ENCODE measurements at places on chromosomes 13 and 19.

GRCh38 chr19:36207605-36208252 lies 6.7 kb downstream of the ZNF565 start:
- DNase-seq = no peak

DNA sequence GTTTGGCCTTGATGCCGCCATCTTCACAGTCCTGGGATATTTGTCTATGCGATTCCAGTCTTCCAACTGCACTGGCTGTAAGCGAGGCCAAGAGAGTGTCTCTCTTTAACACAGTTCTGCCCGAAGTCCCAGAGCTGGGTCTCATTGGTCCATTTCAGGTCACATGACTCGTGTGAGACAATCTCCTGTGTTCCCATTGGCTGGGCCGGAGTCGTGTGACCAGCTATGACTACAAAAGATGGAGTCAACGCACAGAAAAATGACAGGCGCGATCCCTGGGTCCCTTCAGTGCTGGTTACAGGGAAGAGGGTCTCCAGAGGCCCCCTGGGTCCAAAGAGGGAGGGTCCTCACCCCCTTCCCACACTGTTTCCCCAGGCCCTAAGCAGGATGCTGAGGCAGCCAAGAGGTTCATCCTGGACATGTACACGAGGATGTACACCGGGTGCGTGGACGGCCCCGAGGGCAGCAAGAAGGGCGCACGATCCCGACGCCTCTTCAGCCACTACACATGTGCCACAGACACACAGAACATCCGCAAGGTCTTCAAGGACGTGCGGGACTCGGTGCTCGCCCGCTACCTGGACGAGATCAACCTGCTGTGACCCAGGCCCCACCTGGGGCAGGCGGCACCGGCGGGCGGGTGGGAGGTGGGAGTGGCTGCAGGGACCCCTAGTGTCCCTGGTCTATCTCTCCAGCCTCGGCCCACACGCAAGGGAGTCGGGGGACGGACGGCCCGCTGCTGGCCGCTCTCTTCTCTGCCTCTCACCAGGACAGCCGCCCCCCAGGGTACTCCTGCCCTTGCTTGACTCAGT lies 15.9 kb upstream of the S1PR4 start:
- no peak for DNase-seq

DNA sequence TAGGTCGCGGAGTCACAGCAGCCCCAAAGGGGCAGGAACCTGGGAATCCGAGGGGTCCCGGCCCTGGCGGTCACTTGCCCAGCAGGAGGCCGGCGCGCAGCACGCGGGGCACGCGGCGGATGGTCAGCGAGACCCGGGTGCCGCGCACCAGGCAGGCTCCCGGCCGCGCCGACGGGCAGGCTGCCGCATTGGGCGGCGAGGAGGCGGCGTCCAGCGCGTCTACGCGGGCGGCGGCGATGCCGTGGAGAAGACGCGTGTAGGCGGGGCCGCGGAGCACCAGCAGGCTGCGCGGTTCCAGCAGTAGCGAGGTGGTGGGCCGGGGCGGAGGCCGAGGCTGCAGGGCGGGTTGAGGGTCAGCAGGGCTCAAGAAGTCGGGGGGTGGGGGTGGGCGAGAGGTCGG lies 607 bp upstream of the SYNE4 start:
- DNase-seq = peak; percentile 48

DNA sequence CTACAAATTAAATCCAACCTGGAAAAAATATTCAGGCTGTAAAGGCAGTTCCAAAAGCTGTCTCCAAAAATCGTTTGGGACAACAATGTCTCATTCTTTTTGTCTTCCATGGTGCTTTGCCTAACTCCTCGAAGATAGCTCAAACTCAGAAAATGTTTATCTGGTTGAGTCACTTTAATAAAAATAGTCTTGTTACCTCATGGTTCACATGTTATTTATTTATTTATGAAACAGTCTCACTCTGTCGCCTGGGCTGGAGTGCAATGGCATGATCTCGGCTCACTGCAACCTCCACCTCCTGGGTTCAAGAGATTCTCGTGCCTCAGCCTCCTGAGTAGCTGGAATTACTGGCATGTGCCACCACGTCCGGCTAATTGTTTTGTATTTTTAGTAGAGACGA lies 4.9 kb upstream of the BRD4 start:
- peak; percentile 80 for DNase-seq

DNA sequence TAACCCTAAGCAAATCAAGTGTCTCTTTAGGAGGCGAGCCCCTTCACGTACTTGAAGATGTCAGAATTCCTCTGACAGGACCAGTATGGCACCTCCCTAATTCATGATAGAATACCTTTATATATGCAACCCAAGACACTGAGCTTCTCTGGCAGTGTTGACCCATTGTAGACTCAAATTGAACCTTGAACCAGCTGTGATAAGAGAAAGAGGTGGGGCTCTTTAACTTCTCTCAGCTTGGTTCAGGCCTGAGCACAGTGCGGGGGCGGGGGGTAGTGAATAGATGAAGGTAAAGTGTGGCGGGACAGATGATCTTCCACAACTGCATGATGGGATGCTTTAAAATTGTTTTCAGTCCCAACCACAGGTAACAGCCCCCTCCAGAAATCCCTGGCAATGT lies 12.1 kb downstream of the MBNL2 start:
- DNase-seq = no peak

GRCh38 chr19:51811344-51811743 lies 16.4 kb downstream of the FPR3 start:
- DNase-seq = no peak

DNA sequence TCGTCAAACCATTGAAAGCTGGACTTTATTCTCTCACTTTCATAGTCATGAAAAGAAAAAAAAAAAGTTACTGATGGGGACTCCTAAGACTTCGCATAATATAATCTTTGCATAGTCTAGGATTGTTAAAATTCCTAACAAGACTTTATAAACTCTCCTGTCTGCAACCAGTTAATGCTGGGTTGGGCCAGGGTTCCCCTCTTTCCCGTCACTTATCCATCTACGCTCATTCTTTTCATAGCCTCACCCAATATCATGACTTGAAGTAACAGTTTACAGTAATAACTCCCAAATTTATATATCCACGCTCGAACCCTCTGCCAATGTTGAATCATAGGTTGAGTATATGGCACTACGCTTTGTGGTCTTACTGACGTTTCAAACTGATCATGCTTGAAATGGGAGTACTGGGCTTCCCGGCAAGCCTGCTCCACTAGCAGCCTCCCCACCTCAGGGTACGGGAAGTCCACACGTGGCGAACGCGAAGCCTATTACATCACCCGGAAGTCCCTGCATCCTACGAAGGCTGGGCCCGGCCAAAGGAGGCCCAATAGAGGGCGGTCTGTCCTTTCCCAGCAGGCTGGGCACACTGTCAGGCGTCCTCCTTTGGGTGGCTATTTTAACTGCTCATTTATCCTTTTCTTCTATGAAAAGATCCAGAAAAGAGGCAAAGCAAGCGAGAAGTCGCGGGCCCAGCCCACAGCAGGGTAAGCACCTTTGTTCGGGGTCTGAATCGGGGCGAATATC lies 694 bp upstream of the ZNF460 start:
- peak; percentile 97 for DNase-seq

DNA sequence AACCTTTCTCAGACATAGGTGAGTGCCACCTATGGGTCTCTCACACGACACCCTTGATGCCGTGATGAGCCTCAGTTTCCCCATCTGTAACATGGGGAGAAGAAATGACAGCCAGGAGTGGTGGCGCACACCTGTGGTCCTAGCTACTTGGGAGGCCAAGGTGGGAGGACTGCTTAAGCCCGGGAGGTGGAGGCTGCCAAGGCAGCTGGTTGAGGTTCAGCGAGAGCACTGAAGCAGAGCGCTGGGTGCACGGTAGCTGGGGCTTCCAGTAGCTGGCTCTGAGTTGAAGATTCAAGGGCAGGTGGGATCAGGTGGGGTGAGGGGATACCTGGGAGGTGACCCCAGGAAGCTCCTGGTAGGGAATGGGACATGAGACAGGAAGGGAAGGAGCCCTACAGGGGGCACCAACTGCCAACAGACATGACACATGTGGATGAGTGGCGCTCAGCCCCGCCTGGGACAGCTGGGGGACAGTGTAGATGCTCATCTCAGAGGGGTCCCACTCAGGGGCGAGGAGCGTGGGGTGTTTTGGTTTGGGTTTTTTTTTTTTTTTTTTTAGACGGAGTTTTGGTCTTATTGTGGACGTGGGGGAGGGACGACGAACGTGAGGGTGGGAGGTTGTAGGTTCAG lies 6.5 kb upstream of the SSBP4 start:
- DNase-seq = no peak
